ENCODE measurements at places on chromosomes 2 and 18.

DNA sequence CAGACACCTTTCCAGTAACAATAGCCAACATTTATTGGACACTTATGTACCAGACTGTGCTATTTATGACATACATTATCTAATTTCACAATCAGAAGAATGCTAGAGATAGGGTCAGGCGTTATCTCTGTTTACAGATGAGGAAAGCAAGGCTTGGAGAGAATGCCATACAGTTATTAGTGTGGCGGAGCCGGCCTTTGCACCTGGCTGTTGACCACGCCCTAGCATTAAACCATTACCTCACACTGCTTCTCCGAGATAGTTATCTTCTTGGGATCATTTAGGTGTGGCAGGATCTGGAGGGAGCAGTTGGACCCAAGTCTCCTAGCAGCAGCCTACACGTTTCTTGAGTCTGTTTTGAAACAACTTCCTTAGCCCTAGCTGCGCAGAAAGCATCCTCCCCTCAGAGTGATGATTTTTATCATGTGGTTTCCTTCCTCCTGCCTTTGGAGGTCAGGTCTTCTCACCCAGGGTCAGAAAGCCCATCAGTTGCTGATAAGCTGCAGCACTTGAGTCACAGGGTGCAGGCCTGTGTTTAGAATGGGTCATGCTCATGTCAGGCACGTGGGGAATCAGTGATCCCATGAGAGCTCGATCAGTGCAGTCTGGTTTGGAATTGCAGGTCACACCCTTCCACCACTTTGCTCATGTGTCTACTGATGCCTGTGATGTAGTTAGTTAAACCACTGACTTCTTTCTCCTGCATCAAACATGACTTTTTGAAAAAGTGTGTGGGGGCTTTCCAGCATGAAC lies 118.2 kb downstream of the SPTBN1 start:
- DNase-seq: no peak

GRCh38 chr2:192286093-192286701 lies 91.5 kb upstream of the TMEFF2 start:
- no peak for DNase-seq

GRCh38 chr2:133130548-133131246 lies 437.6 kb downstream of the NCKAP5 start:
- no peak for DNase-seq

- DNase-seq: no peak
Observed at GRCh38 chr2:132550946-132551345, 119.1 kb downstream of the LYPD1 start.

DNA sequence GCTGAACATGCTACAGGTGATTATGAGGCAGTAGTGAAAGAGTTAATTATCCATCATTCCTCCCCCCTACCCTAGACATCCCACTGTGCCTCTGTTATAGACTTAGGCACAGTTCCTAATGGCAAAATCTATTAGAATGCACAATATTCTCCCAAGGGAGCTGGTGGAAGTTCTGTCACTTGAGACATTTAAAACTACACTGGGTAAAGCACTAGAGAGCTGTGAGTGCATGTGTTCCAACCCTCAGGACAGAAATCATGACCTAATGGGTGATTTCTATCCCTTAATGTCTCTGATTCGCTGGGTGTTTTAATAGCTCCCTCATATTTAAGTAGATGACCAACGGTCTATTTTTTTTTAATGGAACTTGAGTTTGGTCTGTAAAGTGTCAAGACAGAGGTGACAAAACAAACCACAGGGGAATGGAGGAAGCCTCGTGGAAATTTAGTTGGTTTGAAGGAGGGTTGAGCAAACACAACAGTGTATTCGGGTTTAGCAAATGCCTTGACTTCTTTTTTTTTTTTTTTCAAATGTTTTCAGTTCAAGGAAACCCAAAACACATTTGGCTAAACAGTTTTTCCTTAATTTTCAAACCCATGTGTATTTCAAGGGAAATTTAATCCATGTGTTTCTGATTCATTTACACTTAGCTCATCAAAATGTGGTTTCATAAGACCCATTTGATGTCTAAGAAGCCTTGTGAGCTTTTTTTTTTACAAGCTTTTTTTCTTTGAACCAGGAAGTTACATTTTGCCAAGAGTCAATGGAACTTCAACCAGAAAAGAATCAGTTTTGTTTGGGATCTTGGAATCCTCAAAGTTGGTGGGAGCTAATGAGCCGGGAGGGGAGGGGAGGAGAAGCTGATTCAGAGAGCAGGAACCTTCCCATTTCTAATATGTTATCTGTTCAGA lies 665.1 kb upstream of the ZEB2 start:
- no peak for DNase-seq

GRCh38 chr2:131077966-131078365 lies 15.3 kb downstream of the FAM168B start:
- DNase-seq: no peak

GRCh38 chr2:138107288-138107687 lies 143.0 kb downstream of the HNMT start:
- no peak for DNase-seq

- no peak for DNase-seq
Observed at GRCh38 chr2:20099780-20100179, 48.4 kb upstream of the LAPTM4A start.

DNA sequence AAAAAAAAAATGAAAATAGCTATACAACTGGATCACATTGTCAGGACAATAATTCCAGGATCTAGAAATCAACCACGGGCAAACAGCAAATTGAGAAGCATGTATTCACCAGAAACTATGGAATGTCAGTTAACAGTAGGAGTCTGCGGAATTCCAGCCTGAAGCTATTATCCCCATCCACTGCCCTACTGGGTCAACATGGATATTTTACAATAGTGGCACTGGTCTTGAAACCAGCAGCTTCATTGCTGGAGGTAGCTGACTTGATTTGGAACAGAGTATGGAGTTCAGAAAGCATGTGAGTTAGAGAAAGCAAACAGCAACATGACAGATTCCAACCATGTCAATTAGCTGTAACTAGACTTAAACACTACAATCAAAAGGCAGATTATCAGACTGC lies 55.7 kb upstream of the PDE1A start:
- DNase-seq: no peak

DNA sequence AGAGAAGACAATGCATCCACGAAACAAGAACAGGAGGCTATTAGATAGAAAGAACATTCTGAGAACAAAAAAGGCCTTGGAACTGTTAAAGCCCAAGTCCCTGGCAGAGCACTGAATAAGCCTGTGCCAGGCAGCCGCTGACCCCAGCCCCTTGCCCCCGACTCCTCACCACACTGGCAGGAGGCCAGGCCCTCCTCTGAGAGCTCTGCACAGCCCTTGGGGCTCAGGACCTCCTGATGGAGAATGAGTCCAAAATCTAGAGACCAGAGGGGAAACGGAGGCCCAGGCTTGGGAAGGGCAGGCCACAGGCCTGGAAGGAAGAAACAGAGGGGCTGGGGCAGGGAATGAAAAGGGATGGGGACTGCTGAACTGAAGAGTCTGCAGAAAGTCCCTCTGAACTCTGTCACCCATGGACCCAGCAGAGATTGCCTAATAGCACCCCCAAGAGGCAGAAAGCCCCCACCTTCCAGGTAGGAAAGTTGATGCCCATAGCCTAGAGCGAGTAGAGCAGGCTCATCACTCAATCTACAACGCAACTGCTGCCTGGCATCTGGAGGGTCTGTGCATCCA lies 18.3 kb upstream of the TNS1 start:
- DNase-seq: no peak

DNA sequence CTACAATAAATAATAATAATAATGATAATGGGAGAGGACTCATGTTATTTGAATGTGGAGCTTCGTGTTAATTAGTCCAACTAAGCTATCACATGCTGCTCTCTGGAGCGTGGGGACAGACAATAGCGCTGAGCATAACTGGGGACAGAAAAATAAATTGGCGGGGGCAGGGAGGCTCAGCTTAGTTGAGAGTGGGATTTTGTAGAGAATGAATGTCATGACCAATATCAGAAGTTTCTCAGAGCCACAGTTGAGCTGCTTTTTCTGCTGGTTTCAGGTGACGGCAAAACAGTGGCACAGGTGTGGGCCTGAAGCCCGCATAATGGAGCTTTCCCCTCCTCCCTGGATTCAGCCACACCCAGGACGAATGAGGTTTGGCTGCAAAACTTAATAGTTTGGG lies 111.1 kb upstream of the CAB39 start:
- no peak for DNase-seq

- DNase-seq: no peak
Observed at GRCh38 chr2:69724540-69725159, 17.3 kb upstream of the ANXA4 start.

- no peak for DNase-seq
Observed at GRCh38 chr2:42044939-42045338, 2.9 kb upstream of the PKDCC start.

- DNase-seq: no peak
Observed at GRCh38 chr18:63206433-63207142, 113.0 kb downstream of the BCL2 start.

DNA sequence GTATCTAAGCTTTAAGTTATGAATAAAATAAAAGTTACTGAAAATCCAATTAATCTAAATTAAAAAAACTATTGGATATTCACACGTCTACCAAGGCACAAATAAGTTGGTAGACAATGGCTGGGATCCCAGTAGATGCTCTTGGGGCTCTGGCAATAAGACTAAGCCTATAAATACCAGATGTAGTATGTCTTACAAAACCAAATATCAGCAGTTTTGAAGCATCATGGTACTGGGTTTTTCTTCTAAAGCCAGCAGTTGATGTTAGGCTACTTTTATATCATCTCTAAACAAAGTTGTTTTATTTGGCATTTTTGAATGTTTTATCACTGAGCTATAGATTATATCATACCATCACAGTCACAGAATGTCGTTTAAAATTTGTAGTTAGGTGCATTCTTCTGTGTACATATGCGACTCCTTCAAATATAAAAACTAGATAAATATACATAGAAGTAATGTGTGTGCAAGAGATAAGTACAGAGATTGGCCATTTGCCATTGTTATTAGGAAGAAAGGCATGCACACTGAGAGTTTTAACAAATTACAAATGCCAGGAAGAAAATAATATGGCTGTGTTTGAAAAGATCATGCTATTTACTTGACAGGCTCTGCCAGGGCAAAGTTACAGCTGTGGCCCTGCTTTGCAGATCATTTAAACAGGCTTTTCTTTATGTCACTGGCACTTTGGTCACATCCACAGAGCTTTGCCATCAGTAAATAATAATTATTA lies 21.6 kb upstream of the TMEM17 start:
- DNase-seq: no peak

- DNase-seq: no peak
Observed at GRCh38 chr2:444937-445884, 157.3 kb upstream of the ALKAL2 start.

- DNase-seq: no peak
Observed at GRCh38 chr2:169741-170140, 94.1 kb downstream of the SH3YL1 start.

DNA sequence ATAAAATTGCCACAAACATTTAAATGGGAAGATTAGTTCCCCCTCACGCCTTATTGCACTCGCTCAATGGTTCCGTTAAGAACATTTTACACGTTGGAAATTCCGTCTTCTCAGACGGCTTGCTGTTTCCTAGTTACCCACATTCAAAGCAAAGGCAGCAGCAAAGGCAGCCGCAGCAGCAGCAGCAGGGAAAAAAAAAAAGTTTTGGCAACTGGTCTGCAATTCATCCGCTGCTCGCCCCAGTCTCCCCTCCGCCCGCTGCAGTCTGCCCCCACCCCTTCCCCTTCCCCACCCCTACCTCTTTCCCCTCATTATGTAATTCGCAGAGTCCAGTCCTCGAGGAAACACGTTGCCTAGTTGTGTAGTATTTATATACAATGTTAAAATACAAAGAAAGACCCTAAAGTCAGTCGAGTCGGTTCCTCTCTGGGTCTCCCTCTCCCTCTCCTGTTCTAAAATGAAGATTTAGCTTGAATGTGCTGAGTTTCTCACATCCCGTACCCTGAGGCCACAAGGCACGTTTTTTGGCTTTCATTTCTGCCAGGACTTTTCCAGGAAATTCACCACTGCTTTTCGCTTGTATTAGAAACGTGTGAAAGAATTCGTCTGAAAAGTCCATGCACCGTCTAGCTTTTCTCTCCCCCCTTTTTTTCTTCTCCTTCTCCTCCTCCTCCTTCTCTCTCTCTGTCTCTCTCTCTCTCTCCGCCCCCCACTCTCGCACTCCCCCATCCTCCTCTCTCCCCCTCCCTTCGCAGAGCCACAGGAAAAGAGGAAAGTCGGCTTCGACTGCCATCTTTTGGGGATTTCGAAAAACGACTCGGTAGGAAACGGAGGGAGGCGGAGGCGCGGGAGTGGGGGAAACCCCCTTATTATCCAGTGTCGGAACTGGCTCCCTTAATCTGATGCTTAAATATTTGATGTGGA lies 140.0 kb downstream of the MEIS1 start:
- DNase-seq: no peak

DNA sequence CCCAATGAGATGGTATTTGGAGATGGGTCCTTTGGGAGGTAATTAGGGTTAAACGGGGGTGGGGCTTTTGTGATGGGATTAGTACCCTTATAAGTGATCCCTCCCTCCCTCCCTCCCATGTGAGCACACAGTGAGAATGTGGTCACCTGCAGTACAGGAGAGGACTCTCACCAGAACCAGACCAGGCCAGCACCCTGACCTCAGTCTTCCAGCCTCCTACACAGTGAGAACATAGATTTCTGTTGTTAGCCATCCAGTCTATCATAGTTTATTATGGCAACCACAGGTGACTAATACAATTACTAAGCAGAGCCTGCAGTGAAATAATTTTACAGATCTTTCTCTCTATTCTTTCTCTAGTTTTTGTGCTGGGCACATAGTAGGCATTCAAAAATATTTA lies 137.7 kb upstream of the PKDCC start:
- no peak for DNase-seq

DNA sequence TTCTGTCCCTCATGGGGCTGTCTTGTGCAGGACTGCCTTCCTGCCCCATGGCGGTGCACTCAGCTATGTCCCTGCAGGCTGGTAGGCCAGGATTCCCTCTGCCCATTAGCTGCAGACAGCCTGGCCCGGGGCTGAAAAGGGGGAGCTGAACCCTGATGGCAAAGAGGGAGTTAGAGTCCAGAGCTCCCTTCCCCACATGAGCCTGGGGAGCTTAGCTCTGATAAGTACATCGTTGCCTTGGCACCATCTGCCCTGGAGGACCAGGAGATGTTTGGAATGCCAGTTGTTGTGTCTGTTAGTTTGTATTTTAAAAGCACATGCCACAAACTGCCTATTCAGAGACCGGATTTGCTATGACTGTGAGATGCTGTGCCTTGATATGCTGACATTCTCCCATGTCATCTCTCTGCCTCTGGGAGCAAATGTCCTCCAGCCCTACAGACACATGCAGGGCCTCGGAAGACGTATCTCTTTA lies 65.1 kb upstream of the AFF3 start:
- no peak for DNase-seq

DNA sequence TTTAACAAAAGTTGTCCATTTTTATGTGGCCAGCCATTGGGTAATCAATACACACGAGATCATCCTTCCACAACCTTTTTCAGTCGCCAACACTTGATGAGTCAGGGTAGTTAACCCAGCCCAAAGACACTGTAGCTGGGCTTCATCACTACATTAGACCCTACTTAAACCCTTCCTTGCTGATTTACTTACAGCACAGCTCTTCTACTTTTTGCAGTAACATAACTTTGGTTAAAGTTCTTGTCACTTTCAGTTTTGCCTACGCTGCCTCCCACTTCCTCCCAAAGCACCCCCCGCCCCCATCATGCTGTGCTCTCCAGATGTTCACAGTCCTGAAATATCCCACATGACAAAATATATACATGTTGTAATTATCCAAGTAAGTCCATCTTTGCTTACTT lies 103.6 kb downstream of the CDK15 start:
- no peak for DNase-seq

Measured in keratinocyte (primary cell).